Stromal cell of bone marrow (primary cell): ENCODE measurements at places on chromosomes 3 and 15.

- no peak for DNase-seq
Measured at GRCh38 chr3:41482134-41482533, 282.8 kb downstream of the CTNNB1 start.

- DNase-seq = no peak
Measured at GRCh38 chr3:25294169-25294805, 133.8 kb upstream of the RARB start.

DNA sequence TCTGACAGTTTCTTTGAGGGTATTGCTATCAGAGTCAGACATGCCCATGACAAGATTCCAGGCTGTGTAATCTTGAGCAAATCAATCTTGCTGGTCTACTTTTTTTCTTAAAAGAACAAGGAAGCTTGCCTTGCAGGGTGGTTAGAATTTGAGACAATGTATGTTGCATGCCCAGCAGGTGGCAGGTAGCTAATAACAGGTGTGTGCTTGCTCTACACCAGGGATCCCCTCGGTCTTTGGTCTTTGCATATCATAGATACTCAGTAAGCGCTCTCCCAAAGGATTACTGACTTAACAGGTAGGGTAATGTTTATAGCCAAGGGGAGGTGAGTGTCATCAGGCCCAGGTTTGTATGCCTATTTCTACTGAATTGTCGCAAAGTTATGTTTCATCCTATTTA is 37.3 kb downstream of the CACNA1D start:
- DNase-seq = no peak

DNA sequence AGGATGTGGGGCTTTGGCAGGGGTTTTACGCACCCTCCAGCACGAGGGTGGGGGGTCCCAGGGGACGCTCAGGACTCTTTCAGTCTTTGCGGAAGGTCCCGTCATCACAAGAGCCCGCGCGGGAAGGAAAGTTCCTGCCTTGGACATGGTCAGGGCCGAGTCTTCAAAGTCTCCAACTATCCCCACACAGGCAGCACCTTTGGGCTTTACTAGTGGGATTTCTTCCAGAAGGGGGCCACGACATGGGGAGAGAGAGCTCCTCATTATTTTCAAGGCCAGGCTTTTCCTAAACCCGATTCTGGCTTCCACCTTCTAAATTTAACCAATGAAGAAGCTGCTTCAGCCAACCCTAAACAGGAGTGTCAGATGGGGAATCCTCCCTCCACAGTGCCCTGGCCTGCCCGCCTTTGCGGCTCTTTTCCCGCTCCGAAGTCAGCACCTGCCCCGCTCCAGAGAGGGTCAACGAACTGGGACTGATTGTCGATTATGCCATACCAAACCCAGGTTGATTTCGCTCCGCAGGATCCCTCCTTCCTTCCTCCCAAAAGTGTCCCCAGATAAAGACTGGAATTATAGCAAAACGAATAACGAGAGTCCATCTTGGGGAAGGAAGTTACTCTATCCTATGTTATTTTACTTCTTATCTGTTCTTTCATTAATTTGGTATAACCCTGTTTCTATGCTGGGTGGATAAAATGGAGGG is 11.0 kb downstream of the SHOX2 start:
- no peak for DNase-seq

- DNase-seq = no peak
Measured at GRCh38 chr3:61605589-61606175, 44.3 kb downstream of the PTPRG start.

- no peak for DNase-seq
Measured at GRCh38 chr15:93378558-93378957, 289.5 kb upstream of the RGMA start.
